ENCODE measurements at places on chromosomes 3 and 15.

DNA sequence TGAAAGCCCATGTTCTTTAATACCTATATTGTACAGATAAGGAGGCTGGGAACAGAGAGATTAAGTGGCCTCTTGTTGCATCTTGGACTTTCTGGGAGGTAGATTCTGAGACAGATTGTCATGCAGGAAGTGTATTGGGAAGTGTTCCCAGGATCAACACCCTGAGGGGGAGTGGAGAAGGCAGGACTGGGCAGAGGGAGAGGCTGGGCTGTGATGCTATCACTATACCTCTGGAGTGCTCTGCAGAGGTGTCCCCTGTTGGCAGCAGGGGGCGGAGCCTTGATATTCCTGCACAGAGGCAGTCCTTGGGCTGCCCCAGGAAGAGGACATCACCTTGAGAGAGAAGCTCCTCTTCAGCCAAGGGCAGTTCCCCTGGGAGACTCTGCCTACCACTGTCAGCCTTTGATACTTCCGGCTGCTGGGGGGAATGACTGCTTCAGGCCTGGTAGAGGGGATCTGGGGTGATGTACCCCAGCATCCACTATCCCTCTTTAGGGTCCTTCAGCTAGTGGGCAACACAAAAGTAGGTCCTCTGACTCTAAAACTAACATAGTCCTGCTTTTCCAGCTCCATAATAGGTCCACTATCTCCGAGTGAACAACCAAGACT, 97.4 kb upstream of the RNU6-1 start:
- no peak for DNase-seq

DNA sequence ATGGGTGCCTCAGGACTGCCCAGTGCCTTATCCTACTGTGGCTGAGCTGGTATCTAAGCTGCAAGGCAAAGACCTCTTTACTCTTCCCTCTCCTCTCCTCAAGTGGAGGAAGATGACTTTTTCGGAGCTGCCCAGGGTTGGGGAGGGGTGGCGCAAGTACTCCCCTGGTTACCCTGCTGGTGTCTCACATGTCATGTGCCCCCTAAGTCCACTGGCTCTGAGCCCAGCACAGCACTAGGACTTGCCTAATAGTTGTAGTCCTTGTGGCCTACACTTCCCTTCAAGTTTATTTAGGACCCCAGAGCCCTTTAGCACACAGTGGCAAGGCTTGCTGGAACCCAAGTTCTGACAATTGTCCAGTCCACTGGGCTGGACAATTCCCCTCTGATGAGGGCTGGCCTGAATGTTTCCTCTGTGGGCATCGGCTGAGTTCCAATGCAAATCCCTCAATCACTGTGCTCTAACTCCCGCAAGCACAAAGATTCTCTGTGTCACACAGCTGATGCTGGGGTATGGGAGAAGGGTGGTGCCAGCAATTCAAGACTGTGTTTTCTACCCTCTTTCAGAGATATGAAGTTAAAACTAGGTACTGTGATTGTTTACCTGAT, 60.4 kb downstream of the UQCC5 start:
- no peak for DNase-seq

GRCh38 chr3:186142393-186142932, 33.6 kb upstream of the ETV5 start:
- DNase-seq = peak; percentile 65

- DNase-seq = no peak
Measured at GRCh38 chr3:45387171-45387570, 1.2 kb upstream of the LARS2 start.

DNA sequence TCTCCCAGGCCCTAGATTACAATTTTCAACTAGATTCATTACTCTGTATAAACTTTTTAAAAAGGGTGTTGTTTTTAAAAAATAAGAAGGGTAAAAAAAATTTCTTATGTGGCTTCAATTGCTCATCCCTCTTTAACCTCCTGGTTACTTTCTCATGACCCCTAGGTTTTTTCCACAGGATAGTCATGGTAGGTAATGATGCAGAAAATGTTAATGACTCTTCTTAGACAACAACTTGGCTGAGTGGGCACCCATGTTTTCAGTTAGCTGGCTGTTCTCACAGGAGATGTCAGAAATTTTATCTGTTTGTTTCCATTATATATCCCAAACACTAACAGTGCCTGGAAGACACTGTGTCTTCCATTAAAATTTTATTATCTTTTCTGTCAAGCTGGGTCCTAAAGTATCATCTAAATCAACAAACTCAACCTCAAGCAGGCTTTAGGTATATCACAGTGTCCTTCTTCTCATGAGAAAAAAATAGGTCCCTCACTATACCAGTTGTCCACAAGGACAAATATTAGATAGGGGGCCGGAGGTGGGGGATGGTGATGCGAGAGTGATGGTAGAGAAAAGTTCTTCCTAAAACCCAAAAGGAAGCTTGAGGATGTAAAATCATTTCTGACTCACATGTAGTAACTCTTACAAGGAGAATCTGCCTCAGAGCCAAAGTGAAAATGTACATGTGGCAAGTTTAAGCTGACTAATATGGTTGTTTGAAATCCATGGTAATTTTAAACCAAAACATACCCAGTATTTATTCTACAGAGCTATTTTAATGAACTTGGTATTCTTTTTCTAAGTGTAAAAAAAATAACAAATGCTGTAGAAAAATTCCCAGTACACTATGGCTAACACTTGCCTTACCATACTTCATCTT, 43.3 kb downstream of the PLOD2 start:
- DNase-seq = no peak
